Caco-2 (cell line): ENCODE measurements at places on chromosomes 3 and 15.

DNA sequence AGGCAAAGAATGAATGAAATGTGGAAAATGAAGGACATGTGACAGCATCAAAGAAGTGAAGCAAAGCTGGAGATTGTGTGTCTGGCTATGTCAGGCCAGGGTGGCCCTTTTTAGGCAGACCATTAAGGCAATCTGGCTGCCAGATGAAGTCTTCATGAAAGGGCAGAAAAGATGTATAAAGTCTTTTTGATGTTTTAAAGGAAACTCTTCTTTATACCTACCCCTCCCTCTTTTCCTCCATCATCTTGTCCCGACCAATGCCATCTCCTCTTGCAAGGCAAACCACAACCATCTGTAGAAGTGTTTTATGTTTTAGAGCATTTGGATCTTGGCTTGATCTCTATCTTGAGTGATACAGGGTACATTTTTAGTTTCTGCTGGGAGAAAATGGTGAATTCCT is 259.2 kb downstream of the LSAMP start:
- DNase-seq = no peak

GRCh38 chr15:43361313-43361903 is 9.4 kb downstream of the ZSCAN29 start:
- no peak for DNase-seq

DNA sequence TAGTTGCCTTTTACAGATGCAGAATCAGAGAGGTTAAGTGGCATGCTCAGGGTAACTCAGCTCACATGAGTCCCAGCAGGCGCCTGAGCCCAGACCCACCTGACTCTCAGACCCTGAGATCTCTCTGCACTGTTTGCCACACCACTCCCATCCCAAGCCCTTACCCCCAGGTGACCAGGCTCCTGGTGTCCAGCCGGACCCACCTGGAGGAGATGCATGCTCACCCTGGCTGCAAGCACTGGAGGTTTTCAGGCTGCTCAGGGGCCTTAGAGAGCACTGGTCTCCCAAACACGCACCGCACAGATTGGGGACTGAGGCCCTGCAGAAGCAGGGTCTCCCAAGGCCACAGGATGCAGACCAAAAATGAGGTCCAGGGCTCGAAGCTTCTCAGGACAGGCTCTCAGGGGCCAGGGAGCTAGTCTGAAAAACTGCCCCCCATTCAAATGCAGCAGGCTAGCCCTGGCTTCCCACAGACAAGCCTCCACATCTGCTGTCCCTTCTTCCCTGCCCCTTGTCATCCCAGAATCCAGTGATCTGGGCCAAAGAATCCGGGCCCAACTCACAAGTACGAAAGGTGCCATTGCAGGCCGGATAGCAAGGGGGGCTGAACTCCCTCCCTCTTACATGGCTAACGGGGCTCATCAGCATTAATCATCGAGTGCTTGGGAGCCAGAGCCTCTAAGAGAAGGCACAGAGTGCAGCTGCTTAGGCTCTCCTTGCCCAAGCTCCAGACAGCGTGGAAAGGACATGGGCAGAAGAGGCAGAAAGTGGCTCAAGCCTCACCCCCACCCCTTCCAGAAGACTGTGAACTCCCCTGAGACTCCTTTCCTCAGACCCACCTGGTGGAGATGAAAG is 90.2 kb upstream of the PRR20G start:
- no peak for DNase-seq

DNA sequence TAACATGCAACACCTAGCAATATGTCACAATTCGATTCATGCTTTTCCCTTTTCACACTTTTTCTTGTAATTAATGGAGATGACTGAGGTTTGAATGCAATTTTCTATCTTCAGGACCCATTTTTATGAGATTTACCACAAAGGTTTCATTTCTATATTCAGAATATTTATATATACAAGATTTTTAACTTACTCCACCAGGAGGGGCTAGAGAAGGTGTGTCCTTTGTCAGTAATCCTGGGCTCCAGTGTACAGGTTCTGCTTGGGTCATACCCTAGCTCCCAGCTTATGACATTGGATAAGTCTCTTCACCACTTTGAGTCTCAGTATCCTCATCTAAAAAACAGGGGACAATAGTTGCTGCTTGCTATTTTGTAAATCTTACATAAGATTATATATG is 95.7 kb upstream of the SLC24A5 start:
- DNase-seq = no peak

DNA sequence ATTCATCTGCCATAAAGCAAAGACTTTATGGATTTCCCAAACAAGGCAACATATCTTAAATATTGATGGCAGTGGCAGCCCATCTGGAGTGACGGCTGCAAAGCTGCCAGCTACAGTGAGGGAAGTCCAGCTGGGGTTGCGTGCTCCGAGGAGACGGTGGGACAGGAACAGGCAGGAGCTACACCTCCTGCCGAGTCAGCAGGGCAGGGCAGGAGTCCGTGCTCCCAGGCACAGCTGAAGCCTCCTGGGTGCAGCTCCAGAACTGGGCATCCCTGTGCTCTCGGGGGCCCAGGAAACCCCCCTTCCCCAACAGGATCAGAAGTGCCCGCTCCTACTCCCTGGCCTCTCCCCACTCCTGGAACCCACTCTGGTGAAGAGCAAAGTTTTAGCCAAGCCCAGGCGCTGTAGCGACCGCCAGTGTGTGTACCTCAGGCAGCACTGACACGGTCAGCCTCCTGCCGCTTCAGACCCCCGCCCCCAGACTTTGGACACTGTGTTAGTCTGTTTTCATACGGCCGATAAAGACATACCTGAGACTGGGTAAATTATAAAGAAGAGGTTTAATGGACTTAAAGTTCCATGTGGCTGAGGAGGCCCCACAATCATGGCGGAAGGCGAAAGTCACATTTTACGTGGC is 556.4 kb upstream of the CCDC54 start:
- DNase-seq = no peak

- DNase-seq = no peak
These were observed 27.7 kb upstream of the SSR3 start for GRCh38 chr3:156582532-156583183.

GRCh38 chr3:171732756-171733155 is 77.5 kb downstream of the PLD1 start:
- DNase-seq = no peak

DNA sequence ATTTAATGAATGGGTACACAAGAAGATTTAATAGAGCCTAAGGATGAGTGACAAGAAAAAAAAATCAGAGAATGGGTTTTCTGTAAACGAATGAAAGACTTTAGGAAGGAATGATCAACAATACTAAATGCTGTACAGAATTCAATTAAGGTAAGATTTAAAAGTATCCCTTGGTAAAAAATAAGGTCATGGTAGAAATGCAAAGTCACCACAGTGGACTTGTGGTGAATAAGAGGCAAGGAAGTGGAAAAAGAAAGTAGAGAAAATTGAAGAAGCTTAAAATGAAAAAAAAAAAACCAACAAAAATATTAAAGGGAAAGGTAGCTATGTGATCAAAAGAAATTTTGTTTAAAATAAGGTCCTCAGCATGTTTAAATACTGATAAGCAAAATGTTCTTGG is 82.4 kb downstream of the PLSCR2 start:
- DNase-seq = no peak

- DNase-seq = peak; percentile 37
These were observed 184.3 kb downstream of the PLCH1 start for GRCh38 chr3:155560594-155560993.

DNA sequence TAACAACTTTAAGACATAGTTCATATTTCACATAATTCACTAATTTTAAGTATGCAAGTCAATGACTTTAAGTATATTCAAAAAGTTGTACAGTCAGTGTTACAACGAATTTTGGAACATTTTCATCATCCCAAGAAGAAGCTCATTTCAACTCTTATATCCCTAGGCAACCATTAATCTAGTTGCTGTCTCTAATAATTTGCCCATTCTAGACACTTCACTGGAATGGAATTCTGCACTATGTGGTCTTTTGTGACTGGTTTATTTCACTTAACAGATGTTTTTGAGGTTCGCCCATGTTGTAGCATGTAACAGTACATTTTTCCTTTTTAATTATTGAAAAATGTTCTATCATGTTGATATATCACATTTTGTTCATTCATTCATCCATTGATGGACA is 104.2 kb upstream of the SPRED1 start:
- DNase-seq = no peak

- no peak for DNase-seq
These were observed 929.2 kb upstream of the CFAP20DC start for GRCh38 chr3:59978979-59979378.

- no peak for DNase-seq
These were observed 160.8 kb upstream of the TLE3 start for GRCh38 chr15:70258369-70259027.

DNA sequence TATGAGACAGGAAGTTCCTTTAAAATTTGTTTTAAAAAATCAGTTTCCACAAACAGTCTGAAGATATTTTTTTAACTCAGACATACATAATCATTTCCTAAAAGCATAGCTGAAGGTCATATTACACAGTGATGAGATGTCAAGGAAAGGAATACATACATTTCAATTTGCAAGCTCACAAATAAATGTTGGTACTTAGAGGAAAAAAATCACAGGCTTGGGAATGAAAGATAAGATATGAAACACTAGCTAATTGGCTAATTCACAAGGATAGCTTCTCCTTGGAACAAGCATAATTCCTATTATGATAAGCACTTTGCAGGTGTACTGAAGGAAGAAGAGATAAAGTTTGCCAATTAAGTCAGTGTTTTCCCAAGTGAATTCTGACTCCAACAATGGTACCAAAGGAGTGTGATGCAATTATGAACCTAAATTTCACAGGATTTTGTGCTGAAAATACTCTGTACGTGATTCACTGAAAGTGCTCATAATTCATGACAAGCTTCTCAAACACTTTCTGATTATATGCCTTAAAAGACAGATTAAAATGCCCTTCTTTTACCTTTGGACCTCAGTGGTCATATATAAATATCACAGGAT is 112.4 kb downstream of the FRMD5 start:
- DNase-seq = no peak

- no peak for DNase-seq
These were observed 9.2 kb upstream of the MCCC1 start for GRCh38 chr3:183108470-183108869.

DNA sequence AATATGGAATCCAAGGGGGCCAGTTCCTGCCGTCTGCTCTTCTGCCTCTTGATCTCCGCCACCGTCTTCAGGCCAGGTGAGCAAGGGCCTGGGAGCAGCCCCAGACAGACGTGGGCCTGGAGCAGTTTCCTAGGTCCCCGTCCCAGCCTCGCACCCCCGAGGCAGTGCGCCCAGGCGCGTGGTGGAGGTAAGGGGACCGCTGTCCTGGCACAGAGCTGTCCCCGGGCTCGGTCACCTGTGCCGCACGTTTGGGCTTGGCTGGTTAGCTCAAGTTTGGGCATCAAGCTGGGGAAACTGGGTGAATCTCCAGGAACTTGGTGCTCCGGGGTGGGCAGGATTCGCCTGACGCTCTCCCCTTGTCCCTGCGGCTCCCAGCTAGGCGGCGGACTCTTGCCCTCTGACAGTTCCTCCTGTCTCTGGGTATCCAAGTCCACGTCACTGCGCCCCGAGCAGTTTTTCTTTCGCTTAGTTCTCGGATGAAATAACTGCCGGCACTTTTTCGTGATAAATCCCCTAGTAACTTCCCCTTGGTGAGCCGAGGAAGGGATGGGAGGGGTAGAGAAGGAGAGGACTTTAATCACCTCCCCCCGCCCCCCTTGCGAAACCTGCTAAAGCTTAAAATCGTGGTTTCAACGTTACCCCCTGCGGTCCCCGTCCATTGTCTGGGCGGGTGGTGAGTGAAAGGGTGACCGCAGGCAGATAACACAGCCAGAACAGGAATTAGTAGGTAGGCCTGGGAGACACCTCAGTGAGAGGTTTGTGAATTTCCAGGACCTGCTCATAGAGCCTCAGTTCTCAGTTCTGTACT is 901 bp downstream of the ALCAM start:
- DNase-seq = peak; percentile 36

DNA sequence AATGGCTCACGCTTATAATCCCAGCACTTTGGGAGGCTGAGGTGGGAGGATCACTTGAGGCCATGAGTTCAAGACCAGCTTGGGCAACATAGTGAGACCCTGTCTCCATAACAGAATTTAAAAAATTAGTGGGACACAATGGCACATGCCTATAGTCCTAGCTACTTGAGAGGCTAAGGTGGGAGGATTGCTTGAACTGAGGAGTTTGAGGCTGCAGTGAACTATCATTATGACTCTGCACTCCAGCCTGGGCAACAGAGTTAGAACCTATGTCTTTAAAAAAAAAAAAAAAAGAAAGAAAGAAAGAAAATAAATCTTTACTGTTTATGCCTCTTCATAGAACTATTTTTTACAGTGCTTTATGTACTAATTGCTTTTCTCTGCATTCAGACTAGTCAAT is 84.6 kb upstream of the LMOD3 start:
- DNase-seq = no peak

DNA sequence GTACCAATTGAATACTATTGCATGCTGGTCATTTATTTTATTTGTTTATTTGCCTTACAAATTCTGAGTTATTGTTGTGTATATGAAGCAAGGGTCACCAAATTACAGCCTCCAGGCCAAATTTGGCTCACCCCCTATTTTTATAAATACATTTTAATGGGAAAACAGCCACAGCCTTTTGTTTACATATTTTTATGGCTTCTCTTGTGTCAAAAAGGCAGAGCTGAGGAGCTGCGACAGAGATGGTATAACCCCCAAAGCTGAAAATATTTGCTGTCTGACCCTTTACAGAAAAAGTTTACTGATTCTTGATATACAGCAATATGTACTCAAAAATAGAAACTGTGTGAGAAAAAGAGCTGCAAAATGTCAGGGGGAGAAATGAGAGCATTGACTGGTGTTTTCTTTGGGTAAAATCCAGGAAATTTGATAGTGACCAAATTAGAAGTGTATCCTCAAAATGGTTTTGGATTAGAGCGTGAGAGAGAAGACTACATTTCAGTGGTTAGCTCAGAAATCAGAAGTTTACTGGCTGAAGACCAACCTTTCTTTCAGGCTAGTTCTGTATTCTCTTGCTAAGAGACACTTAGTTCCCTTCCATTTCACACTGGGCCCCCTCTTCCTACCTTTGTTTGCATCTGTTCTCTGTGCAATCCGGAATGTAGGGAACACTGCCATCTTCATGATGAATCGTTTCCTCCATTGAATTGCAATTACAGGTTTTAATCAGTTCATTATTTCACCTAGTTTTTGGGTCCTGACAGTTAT is 757.8 kb downstream of the AGBL1 start:
- no peak for DNase-seq

GRCh38 chr15:101122266-101122665 is 129.6 kb downstream of the CHSY1 start:
- DNase-seq = no peak

GRCh38 chr3:12400616-12401194 is 83.6 kb upstream of the TSEN2 start:
- no peak for DNase-seq

DNA sequence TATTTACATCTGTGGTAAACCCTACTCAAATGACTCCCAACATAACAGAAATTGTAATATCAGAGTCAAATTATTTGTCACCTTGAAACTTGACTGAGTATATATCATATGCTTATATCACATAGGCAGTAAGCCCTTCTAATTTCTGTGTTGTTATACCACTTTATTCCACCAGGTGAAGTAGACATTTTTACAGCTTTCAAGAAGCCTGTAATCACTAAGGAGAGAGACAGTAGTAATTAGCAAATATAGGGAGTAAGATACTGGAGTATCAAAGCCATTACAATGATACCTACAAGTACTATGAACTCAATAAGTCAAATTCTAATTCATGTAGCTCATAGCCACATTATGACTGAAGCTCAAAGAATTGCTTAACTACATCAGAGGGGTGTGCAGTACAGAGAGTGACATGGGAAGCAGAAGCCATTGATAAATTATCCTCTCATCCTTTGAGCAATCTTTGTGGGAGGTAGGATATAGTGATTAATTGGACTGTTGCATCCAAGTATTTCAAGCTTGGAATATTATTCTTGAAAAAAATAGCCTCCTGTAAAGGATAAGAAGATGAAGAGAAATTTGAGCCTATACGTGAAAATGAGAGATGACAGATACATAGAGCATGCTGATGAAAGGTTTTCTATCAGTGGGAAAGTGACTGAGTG is 1005.9 kb downstream of the ZPLD1 start:
- no peak for DNase-seq
